ENCODE measurements at places on chromosomes 7 and 10. TPM values are rescaled to one million over a fixed set of nuclear protein-coding genes. Genes with fewer than 3 reads are reported as not detected.

DNA sequence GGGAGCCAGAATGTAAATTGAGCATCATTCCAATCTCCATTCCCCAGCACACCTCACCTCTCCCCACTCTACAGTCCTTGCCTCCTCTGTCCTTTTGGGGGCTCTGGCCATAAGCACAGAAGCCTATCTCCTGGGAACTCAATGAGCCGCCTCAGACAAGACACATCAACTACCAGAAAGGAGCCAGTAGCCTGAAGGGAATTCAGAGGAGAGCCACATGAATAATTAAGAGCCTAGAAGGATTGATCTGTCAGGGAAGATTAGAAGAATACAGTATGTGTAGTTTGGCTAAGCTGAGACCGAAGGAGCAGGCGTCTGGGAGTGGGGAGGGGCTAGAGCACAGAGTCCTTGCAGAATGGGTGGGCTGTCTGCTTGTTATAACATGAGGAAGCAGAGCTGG is 31.2 kb downstream of the FRMD4A start:
- peaks cover 3% of the 10 kb centered on the region for H3K4me1 ChIP-seq
- no peak overlapping the region for H3K4me3 ChIP-seq
- DNase-seq, result no peak
- H3K27ac ChIP-seq, result no peak overlapping the region

- DNase-seq, result no peak
- H3K27me3 ChIP-seq, result no peaks in the 10 kb centered on the region
- H3K4me3 ChIP-seq, result no peak overlapping the region
- no peaks in the 10 kb centered on the region for H3K4me1 ChIP-seq
- no peak overlapping the region for H3K27ac ChIP-seq
Observed at GRCh38 chr7:34042406-34042805, 137.1 kb downstream of the BMPER start.

- no peak overlapping the region for H3K4me3 ChIP-seq
- no peak for DNase-seq
- H3K27me3 ChIP-seq, result no peaks in the 10 kb centered on the region
- H3K36me3 ChIP-seq, result no peaks in the 10 kb centered on the region
- no peak overlapping the region for H3K27ac ChIP-seq
Observed at GRCh38 chr10:64275774-64276173, 754.6 kb downstream of the REEP3 start.

- no peaks in the 10 kb centered on the region for H3K27me3 ChIP-seq
- no peak overlapping the region for H3K27ac ChIP-seq
- H3K4me1 ChIP-seq, result peaks cover 5% of the 10 kb centered on the region
- no peak overlapping the region for H3K4me3 ChIP-seq
- H3K36me3 ChIP-seq, result no peaks in the 10 kb centered on the region
Observed at GRCh38 chr7:123865517-123866117, 20.6 kb downstream of the HYAL4 start.

DNA sequence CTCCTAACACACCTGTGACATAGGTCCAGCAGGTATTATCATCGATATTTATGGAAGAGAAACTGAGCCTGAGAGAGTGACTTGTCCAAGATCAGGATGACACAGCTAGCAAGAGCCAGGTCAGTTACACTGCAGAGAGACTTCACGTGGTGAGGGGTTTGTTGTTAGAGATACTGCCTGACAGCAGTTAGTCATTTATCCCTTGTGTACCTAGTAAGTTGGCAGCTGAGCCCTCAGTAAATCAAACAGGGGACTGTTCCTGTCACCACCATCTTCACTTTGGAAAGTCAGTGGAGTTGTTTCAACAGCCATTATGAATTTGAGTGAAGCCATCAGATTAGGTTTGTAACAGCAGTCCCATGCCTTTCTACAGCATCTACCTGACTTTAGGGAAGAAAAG is 87.5 kb upstream of the GATA3 start:
- H3K4me1 ChIP-seq, result no peaks in the 10 kb centered on the region
- DNase-seq, result no peak
- H3K27me3 ChIP-seq, result no peaks in the 10 kb centered on the region
- H3K36me3 ChIP-seq, result peaks cover 5% of the 10 kb centered on the region
- H3K4me3 ChIP-seq, result no peak overlapping the region

Gene MSMB
- polyA plus RNA-seq, result not detected

Gene IFIT2
- 10.8 TPM for polyA plus RNA-seq

DNA sequence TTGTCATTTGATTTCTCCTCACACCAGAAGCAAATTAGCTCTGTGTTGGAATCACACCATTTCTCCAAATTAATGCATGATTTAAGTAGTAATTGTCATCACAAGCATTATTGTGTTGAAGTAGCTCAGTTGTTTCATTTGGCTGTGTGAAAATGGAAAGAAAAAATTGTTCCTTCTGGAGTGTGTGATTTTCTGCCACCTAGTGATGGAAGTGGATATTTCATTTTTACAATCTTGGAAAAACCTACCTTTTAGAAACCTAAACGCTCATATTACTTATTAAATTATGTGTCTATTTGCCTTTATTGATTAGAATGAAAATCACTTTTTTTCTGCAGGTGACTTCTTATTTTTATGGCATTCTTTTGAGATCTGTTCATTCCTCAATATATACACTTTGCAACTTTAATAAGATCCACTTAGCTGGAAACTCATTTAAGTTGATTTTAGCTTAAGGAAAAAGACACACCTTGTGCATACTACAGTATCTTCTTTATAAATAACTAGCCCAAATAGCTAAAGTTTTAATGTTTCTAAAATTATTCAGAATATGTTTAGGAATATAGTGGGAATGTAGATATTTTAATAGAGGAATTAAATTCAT is 50.0 kb downstream of the SRI start:
- no peaks in the 10 kb centered on the region for H3K36me3 ChIP-seq
- no peak overlapping the region for H3K27ac ChIP-seq
- DNase-seq, result no peak
- H3K4me3 ChIP-seq, result no peak overlapping the region

GRCh38 chr7:12757443-12757842 is 70.0 kb downstream of the ARL4A start:
- no peak overlapping the region for H3K27ac ChIP-seq
- H3K27me3 ChIP-seq, result no peaks in the 10 kb centered on the region
- no peak overlapping the region for H3K4me3 ChIP-seq
- no peak for DNase-seq

DNA sequence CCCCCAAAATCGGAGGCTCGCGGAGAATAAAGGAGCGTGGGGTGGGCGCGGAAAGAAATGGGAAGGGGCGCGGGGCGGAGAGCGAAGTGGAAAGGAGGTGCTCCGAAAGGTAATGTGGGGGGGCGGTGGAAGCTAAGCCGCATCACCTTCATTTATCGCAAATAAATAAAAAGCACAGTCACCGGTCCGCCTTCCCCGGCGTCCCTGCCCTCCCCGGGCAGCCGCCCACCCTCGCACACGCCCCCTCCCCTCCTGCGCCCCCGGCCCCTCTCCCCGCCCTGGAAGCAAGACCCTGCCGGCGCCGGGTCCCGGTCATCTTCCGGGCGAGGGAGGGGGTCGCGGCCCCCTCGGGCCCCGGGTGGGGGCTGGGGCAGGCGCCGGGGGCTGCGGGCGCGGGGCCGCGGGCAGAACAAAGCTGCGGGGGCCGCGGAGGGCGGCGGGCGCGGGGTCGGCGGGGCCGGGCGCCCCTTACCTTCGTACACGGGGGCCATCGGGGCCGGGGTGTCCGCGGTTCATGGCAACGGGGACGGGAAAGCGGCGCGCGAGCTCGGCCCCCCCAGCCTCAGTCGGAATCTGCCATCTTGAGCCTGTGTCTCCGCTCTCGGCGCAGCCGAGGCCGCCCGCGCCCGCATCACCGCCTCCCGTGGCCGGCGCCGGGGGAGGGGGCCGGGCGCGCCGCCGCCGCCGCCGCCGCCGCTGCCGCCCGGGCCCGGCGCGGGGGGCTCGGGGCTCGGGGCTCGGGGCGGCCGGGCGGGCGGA is 486 bp downstream of the HIPK2 start:
- no peaks in the 10 kb centered on the region for H3K4me1 ChIP-seq
- peak overlapping the region; percentile 99 for H3K27ac ChIP-seq
- H3K36me3 ChIP-seq, result no peaks in the 10 kb centered on the region
- DNase-seq, result peak; percentile 65
- peak overlapping the region; percentile 100 for H3K4me3 ChIP-seq

Gene GPR26
- not detected for polyA plus RNA-seq

Gene ZFAND2A
- 54.7 TPM for polyA plus RNA-seq

DNA sequence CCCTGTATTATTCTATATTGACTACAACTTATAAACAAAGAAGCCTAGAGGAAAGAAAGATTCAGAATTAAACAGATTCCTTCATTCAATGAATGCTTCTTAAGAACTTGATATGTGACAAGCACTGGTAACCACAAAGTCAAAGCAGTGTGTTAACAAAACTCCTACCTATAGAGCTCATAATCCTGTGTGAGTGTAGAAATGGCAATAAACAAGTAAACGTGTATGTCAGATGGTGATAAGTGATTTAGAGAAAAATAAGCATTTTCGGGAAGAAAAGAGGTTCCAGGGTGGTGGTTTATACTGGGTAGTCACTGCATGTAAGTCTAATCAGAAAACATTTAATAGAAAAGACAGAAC is 141.3 kb downstream of the JMJD1C start:
- H3K27ac ChIP-seq, result no peak overlapping the region
- no peak for DNase-seq
- H3K27me3 ChIP-seq, result no peaks in the 10 kb centered on the region

- no peak overlapping the region for H3K27ac ChIP-seq
- no peaks in the 10 kb centered on the region for H3K4me1 ChIP-seq
- no peak for DNase-seq
- no peaks in the 10 kb centered on the region for H3K27me3 ChIP-seq
- no peak overlapping the region for H3K4me3 ChIP-seq
Observed at GRCh38 chr10:99346247-99346646, 17.1 kb downstream of the CNNM1 start.

- no peak overlapping the region for H3K4me3 ChIP-seq
- peak; percentile 64 for DNase-seq
- no peaks in the 10 kb centered on the region for H3K36me3 ChIP-seq
- no peaks in the 10 kb centered on the region for H3K27me3 ChIP-seq
- no peak overlapping the region for H3K27ac ChIP-seq
Observed at GRCh38 chr10:133388236-133388972, 5.6 kb upstream of the MTG1 start.

GRCh38 chr7:51012569-51013217 is 230.0 kb upstream of the GRB10 start:
- no peak overlapping the region for H3K4me3 ChIP-seq
- H3K27me3 ChIP-seq, result no peaks in the 10 kb centered on the region
- no peaks in the 10 kb centered on the region for H3K36me3 ChIP-seq
- H3K27ac ChIP-seq, result no peak overlapping the region

DNA sequence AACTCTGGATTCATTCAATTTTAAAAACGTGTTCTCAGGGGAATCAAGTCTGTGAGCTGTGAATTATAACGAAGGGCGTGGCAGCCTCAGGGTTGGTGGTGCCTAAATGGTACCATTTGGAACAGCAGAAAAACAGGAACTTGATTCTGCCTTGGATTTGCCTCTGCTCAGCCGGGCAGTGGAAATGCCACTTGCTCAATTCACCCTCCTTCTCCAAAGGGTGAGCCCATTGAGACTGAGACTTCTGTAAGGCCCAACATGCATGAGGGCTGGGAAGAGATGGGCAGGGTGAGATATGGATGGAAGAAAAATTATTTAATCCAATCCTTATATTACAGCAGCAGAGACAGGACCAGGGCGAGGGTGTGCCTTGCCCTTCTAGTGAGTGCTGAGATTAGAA is 107.1 kb upstream of the HABP2 start:
- no peak overlapping the region for H3K4me3 ChIP-seq
- H3K27me3 ChIP-seq, result no peaks in the 10 kb centered on the region
- H3K36me3 ChIP-seq, result no peaks in the 10 kb centered on the region
- H3K27ac ChIP-seq, result no peak overlapping the region
- no peaks in the 10 kb centered on the region for H3K4me1 ChIP-seq

DNA sequence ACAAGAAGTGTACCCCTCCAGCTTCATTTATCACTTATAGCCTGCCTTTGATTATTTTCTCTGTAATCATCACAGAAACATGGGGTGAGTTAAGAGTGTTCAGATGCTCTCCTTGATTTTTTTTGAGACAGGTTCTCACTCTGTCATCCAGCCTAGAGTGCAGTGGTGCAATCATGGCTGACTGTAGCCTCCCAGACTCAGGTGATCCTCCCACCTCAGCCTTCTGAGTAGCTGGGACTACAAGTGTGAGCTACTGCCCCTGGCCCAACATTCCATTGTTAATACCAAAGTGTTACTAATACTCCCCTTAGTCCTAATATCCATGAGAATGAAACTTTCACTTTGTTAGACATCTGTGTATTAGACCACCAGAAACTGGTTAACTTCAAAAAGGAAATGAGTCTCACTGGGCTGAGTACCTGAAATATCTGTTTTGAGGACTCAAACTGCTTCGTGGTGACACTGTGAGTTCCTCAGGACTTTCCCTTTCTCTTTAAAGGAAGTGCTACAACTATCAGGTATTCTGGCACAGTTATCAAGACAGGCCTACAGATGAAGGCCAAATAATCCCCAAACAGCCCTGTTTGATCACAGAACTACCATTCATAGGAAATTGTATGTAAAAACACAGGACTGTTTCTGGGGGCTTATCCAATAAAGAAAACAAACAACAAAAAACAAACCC is 20.5 kb upstream of the CFAP70 start:
- no peak overlapping the region for H3K27ac ChIP-seq
- no peaks in the 10 kb centered on the region for H3K4me1 ChIP-seq
- no peak overlapping the region for H3K4me3 ChIP-seq

GRCh38 chr7:30844916-30845315 is 66.7 kb upstream of the AQP1 start:
- peak; percentile 24 for DNase-seq
- H3K4me1 ChIP-seq, result peaks cover 3% of the 10 kb centered on the region
- H3K27ac ChIP-seq, result peak overlapping the region; percentile 91
- no peaks in the 10 kb centered on the region for H3K36me3 ChIP-seq
- H3K4me3 ChIP-seq, result no peak overlapping the region

DNA sequence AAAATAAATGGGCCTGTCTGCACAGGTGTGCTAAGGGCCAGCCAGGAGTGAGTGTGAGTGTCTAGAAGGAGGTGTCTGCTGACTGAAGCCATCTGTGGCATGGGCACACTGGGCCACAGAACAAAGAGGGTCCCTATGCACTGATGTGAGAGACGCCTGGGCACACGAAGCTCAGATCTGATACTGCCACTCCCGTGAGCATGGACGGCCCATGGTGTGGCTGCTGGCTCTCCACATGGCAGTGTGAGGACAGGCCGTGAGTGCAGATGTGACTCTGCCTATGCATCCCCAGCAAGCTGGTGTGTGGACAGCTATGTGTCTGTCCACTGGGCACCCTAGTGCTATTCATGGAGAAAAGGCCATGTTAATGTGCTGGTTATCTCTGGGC is 12.8 kb upstream of the MYL7 start:
- H3K4me1 ChIP-seq, result no peaks in the 10 kb centered on the region
- H3K27ac ChIP-seq, result no peak overlapping the region
- H3K4me3 ChIP-seq, result no peak overlapping the region
- H3K27me3 ChIP-seq, result no peaks in the 10 kb centered on the region
- DNase-seq, result peak; percentile 63

DNA sequence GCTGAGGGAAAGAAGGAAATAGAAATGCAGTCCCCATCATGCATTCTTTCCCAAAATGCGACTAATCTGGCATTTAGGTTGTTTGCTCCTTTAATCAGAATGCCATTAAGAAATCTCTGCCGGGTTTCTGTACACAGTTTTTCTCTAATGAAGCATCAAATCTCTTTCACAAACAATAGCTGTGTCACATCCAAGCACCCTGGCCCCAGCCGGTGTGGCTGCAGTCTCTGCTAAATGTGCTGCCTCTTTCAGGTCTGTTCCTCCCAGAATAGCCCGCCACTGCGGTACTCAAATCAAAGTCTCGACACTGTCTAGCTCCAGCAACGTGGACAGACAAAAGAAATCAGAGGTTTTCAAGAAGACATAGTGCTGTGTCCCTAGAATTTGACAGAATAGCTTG is 343.8 kb downstream of the KCNMA1 start:
- H3K36me3 ChIP-seq, result no peaks in the 10 kb centered on the region
- no peak overlapping the region for H3K4me3 ChIP-seq
- peaks cover 5% of the 10 kb centered on the region for H3K4me1 ChIP-seq
- DNase-seq, result no peak
